ENCODE measurements at places on chromosomes 12 and 14.

DNA sequence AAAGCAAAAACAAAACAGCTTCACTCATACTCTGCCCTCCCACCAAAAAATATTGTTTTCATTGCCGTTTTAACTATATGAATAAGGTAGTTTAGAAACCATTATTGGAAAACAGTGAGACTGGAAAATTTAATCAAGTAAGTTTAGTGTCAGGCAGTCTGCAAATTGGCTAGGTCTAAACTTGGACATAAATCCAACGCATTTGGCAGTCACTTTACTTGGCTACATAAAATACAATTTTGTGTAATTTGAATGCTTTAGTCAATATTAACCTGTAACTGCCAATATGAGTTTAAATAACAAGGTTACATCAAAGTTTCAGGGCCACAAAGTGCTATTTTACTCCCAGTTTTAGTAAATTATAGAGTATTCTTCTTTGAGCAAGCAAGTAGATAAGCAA lies 202.3 kb upstream of the SLC38A2 start:
- DNase-seq, result no peak

GRCh38 chr12:51198568-51199365 lies 19.1 kb downstream of the POU6F1 start:
- no peak for DNase-seq

DNA sequence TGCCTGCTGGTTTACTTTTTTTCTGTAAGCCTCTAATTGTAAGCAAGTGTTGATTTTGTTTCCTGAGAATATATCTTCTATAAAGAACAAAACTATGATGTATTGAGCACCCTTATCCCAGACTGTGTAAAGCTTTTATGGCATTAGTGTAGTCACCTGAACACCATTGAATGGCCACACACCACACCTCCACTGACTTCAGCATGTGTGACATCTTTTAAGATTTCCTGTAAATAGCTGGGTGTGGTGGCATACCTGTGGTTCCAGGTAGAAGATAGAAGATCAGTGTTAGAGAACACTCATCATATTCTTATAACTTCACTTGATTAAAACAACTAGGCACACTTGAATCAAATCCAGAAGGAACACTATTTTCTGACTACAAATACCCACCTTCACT lies 51.3 kb downstream of the WBP11 start:
- DNase-seq, result no peak

DNA sequence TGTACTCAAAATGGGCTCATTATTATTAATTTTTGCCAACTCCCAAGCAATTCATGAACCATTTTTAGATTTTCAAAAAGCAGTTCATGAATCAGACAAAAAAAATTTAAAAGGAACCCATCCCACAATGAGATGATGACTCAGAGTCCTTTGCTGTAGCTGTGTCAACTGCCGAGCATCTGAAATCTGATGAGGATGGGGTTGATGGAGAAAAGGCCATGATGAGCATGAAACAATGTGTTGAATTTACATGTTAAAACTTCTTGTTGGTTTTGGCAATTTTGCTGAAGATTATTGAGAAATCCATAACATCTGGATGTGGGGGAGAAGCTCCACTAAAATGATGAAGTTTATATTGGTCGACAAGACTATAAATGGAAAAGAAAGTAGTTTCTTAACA lies 378.0 kb downstream of the FOXG1 start:
- DNase-seq, result no peak

GRCh38 chr14:106185837-106186233 lies 659.5 kb downstream of the TMEM121 start:
- peak; percentile 46 for DNase-seq

DNA sequence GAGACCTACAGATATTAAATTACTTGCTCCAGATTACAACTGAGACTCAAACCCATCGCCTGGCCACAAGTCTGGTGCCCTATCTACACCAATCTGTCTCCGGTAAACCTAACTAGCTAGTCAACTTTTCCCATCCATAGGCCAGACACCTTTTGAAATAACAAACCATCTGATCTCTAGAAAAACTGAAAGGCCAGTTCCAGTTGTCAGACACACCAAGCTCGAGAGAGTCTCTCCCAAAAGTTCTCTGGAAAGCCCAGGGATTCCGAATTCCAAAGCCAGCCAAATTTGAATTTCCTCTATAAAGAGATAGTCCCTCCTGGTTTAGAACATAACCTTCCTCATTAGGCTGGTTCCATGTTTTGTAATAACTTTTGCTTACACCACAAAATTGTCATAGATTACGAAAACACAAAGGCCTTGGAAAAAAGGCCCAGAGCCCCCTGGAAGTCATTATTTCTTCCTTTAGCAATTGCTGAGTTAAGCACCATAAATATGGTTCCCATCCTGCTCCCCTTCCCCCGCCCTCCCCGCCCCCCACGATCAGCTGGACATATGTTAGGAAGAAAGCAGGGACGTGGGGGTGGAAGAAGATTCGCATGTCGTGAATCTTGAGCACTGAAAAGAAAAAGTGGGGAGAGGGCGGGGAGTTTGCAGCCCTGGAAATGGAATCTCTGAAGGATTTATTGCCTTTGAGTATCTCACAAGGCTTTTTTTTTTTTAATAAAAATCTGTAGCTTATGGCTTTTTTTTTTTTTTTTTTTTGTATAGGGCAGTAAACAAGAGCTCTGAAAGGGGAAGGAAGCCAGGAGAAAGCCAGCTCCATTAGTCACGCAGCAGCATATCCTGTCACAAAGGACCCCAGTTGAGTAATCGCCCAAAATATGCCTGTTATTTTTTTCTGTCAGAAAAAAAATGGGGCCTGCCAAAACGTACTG lies 110.4 kb downstream of the ZFP36L1 start:
- no peak for DNase-seq

GRCh38 chr12:106586803-106587684 lies 4.2 kb downstream of the RFX4 start:
- no peak for DNase-seq

GRCh38 chr12:11895421-11896078 lies 175.2 kb upstream of the BCL2L14 start:
- no peak for DNase-seq

GRCh38 chr12:57993030-57993429 lies 51.7 kb downstream of the ATP23 start:
- no peak for DNase-seq

DNA sequence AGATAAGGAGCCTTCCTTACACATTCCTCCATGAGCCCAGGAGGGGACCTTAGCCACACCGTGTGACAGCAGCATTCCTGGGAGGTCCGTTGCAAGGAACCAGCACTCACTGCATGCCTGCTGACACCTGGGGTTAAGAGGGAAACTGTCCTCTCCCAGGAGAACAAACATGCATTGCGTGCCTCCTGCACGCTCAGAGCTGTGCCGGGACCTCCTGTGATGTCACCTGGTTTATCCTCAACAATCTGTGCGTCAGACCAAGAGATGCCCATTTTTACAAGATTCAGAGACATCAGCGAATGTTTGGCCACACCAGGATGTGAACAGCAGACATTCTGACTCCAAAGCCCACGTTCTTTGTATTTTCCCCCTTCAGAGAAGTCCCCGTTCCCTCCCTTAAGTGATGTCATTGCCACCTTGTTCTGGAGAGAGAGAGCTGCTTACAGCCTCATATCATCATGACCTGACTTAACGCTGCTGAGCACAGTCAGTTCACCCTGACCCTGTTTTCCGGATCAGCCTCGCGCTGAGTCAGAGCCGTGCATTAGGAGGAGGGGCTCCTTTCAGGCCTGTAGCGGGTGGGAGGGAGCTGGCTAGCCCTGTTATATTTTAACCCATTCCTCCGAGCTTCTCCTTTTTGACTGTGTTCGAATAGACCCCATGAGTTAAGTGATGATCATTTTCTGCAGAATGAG lies 36.2 kb downstream of the TMEM120B start:
- no peak for DNase-seq

DNA sequence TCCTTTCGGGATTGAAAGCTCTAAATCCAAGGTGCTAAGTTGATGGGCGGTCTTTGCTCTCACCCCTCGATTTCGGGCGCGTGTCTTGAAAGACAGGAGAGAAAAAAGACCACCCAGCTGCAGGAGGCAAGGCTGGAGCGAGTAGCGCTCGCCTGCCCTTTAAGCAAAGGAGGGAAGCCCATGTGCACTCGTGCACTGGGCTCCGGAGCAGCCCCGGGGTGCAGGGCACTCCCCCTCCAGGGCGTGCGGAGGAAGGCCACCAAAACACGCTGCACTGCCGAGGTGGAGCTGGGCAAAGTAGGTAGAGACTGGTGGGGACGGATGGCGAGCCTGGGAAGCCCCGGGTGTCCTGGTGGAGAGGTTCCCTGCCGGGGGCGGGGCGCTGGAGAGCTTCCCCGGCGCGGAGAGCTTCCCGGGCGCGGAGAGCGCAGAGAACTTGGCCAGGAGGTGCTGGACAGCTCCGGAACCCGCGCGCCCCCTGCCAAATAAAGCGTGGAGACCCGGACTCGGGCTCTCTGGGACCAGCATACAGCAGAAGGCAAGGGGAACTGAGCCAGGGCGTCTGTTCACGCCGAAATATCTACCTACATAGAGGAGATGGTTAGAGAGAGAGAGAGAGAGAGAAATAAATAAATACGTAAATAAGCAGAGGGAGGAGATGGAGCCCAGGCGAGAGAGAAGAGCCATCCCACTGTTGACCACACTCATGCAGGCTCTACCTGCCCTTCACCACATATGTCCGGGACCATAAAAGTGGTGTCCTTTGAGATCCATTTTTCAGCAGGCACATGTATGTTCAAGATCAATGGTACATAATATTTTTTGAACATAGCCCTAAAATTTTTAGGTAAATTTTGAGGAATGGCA lies 662 bp upstream of the NELL2 start:
- DNase-seq, result peak; percentile 33

DNA sequence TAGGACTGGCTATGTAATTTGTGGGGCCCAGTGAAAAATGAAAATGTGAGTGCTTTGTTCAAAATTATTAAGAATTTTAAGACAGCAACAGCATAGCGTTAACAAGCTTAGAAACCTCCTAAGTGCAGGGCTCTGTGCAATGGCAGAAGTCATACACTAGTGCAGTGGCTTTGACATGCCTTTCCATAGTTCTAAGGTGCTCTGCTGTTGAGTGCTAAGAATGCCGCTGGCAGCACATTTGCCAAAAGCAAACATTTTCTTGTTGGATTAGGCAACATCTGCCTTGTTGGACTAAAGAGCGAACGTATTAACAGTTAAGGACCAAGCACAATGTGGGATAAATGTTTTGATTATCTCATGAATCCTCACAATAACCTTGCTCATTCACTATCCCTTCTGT lies 244.9 kb upstream of the PDE3A start:
- DNase-seq, result no peak

- no peak for DNase-seq
Observed at GRCh38 chr14:59482541-59483331, 1.5 kb downstream of the L3HYPDH start.

DNA sequence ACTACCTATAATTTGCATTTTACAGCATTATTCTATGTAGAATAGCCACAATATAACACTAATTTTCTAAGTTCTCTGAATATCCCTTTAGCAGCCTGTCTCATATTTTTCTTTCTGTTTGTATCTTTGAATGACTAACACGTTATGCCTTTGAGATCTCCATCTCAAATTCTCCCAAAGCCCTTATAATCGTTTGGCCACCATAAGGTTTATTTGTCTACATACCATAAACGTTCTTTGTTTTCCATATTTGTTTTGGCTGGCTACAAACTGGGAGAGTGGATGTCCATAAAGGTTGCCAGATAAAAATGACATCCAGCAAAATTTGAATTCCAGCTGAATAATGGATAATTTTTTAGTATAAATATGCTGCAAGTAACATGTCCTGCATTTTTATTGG lies 203.7 kb downstream of the STXBP6 start:
- no peak for DNase-seq

DNA sequence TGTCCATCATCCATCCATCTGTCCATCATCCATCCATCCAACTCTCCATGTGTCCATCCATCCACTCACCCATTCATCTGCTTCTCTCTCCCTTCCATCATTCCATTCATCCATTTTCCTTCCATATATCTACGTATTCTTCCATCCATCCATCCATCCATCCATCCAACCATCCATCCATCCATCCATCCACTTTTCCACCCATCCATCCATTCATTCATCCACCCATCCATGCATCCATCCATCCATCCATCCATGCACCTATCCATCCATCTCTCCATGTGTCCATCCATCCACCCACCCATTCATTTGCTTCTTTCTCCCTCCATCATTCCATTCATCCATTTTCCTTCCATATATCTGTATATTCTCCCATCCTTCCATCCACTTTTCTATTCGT lies 214.0 kb upstream of the RTL1 start:
- DNase-seq, result no peak

DNA sequence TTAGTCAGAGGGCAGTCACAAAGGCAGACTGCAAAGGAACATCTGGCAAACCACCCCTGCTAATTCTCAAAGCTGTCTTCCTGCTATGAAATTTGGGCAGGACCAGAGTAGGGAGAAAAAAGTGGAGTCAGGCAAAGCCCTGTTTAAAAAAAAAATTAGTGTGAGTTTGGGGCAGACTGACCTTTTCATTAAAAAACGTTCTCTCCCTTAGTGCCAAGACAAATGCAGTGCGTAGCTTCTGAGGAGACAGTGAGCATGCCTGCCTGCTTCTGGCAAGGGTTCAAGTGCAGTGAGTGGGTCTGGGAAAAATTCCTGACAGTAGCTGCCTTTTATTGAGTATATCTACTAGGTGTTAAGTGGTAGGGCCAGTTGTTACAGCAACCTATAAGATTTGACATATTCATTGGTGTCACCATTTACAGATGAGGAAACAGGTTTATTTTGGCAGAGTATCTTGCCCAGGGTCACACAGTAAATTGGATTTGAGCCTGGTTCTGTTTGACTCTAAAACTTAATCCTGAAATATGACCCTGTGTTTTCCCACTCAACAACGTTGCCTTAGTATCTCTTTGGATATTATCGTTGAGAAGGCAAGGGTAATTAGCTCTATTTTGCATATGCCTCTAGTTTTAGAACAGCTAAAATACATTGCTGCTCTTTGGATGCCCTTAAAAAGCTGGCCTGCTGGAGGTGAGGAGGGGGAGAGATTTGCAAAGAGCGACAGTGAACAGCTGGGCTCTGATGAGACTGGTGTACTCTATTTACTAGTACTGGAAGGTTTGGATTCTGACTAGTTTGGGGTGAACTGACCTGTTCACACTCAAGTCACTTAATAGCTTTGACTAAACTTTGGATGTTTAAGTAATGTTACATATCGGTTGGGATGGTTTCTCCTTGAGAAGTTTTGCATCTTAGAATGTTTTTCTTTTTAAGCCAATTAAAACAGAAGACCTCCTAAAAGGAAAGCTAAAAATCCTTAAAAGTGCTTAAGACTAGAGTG lies 72.8 kb downstream of the PAPOLA start:
- DNase-seq, result no peak

GRCh38 chr12:69129564-69129963 lies 109.8 kb upstream of the CPSF6 start:
- no peak for DNase-seq

DNA sequence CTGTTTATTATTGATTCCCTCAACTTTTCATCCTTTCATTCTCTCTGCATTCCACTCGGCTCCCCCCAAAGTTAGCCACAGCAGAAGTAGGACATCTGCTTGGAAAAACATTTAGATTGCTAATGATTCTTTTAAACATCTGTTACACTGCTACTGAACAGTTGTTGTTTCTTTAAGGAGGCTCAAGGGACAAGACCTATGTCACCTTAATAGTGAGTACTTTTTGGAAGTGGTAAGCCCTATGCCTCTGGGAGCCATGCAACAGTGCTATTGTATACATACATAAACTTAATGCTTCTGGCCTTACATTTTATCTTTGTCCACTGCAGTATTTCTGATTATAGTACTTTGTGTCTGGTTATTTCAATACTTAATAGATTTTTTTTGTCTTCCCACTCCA lies 628.2 kb upstream of the FOXG1 start:
- no peak for DNase-seq

GRCh38 chr14:80645667-80646413 lies 295.7 kb downstream of the CEP128 start:
- no peak for DNase-seq
